ENCODE measurements at places on chromosomes 6 and 20. TPM values are rescaled to one million over a fixed set of nuclear protein-coding genes. Genes with fewer than 3 reads are reported as not detected.

Gene PRICKLE4
- 1.7 TPM for total RNA-seq

Gene IL17A
- total RNA-seq: not detected

Gene PFDN6
- total RNA-seq: 35.1 TPM

Gene RIMS4
- 0.27 TPM for total RNA-seq

Gene TBCC
- total RNA-seq: 11.0 TPM

Gene OOEP
- not detected for total RNA-seq

Gene ARMH2
- total RNA-seq: not detected

Data from cardiac septum (tissue), 1 donor.